ENCODE measurements at places on chromosomes 6 and 20.

- DNase-seq: no peak
Observed at GRCh38 chr6:113709936-113710509, 147.1 kb upstream of the MARCKS start.

- DNase-seq: no peak
Observed at GRCh38 chr6:169710009-169710408, 8.1 kb downstream of the C6orf120 start.

DNA sequence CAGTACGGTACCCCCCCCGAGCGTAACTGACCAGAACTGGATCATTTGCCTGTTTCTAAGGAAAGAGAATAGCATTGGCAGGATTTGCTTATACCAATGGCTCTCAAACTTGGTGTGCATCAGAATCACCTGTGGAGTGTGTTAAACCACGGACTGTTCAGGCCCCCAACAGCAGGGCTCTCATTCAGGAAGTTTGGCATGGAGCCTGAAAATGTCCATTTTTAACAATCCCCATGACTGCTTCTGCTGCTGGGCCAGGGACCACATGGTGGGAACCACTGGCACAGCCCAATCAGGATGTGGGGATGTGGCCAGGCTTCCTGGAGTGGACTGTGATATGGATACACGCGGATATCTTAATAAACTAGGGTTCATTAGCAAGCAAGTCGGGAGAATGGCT lies 53.9 kb downstream of the GTF2H5 start:
- no peak for DNase-seq

GRCh38 chr6:138036111-138036510 lies 71.1 kb downstream of the PERP start:
- DNase-seq: no peak

- DNase-seq: no peak
Observed at GRCh38 chr6:111105578-111105977, 18.3 kb downstream of the SLC16A10 start.

DNA sequence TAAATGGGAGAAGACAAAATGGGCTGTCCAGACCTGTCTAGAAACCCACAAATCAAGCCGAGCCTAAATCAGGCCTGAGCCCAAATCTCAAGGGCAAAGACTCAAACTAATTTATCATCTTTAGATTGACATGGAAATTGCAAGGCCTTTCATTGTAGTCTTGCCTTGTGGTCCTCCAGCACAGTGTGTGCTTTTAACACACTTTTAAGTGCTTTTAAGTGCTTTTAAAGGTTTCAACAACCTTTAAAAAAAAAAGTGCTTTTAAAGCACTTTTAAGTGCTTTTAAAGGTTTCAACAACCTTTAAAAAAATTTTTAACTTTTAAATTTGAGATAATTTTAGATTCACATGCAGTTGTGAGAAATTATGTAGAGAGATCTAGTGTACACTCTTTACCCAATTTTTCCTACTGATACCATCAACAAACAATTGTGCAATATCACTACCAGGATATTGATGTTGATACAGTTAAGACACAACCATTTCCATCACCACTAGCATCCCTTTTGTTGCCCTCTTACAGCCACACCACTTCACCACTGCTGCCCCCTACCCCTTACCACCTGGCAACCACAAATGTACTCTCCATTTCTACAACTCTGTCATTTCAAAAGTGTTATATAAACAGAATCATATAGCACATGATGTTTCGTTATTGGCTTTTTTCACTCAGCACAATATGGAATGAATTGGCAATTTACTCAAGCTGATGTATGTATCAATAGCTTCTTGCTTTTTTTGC lies 23.1 kb upstream of the DCBLD1 start:
- no peak for DNase-seq

DNA sequence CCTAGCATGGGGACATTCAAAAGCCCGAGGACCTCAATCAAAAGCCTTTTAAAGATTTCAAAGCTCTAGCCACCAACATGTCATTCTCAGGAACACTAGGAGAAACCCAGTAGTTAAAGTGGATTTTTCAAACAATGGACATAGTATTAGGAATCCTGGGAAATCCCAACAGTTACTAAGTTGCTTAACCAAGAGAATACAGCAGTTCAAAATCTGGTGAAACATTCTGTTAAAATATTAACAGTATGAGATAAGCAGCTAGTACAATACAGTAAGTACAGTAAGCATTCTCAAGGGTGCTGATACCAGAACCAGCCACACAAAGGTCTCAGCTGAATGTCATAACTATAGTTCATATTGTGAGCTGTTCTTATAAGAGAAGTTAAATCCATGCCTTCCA lies 68.6 kb downstream of the CDK19 start:
- DNase-seq: no peak

DNA sequence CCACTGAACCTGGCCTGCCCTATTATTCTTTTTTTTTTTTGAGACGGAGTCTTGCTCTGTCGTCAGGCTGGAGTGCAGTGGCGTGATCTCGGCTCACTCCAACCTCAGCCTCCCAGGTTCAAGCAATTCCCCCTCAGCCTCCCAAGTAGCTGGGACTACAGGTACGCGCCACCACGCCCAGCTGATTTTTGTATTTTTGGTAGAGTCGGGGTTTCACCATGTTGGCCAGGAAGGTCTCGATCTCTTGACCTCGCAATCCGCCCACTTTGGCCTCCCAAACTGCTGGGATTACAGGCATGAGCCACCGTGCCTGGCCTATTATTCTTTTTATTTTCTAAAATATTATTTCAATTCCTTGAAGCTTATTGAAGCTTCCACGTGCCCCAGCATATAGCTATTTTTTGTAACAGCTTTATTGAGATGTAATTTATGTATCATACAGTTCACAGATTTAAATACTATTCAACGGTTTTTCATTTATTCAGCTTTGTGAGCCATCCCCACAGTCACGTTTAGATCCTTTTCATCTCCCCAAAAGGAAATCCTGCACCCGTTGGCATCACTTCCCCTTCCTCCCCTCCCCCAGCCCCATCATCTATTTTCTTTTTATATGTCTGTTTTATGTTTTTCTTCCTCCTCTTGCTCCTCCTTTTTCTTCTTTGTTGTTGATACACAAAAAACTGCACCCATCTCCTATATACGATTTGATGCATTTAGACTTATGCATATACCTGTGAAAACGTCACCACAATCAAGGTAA lies 13.5 kb upstream of the MDFI start:
- DNase-seq: no peak

- no peak for DNase-seq
Observed at GRCh38 chr6:31186052-31186734, 15.7 kb upstream of the POU5F1 start.

- no peak for DNase-seq
Observed at GRCh38 chr6:56753811-56754210, 111.1 kb upstream of the DST start.

GRCh38 chr6:154306696-154307095 lies 49.9 kb downstream of the IPCEF1 start:
- no peak for DNase-seq

DNA sequence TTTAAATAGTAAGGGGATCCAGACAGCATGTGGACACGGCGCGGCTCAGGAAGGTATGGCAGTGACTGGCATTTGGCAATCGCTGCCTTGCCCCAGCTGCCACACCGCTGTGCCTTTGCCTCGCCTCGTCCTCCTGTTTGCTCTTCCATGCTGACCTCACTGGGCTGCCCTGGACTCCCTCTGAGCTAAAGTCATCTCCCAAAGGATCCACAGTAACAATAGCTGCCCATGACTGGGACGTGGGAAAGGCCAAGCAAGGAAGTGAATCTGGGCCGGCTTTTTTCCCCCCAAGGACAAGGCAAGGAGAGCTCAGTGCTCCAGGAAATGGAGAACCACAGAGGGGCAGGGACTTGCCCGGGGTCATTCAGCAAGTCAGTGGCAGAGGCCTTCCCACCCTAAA lies 48.1 kb downstream of the JPH2 start:
- DNase-seq: no peak

DNA sequence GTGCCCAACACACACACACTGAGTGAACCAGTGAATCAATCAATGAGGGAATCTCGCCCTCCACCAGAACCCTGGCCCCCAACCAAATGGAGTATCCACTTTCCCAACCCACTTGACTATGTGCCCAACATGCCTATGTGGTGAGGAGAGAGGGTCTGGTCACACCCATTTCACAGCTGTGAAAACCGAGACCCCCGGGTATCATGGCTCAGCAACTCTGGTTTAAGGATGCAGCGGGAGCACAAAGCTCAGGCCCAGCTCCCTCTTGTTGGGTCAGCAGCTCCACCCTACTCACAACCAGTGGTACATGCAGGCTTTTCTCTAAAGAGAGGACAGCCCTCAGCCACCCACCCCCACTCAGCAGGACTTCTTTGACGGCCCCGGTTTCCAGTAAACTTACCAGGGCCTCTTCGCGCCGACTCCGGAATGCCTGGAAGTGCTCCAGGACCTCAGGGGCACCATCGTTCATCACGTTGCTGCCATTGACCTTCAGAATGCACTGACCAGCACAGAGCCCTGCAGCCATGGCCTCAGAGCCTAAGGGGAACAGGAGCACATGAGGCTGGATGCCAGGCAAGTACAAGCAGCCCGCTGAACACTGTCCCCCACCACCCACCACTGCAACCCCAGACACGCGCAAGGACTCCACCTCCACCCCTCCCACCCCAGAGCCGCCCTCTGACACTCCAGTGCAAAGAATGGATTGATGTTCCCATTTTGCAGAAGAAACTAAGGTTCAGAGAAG lies 174.7 kb downstream of the PREX1 start:
- no peak for DNase-seq

- no peak for DNase-seq
Observed at GRCh38 chr20:19973961-19974629, 43.1 kb upstream of the NAA20 start.

GRCh38 chr6:37489697-37490336 lies 9.9 kb downstream of the CCDC167 start:
- no peak for DNase-seq

GRCh38 chr6:156634951-156635371 lies 142.2 kb upstream of the ARID1B start:
- DNase-seq: no peak

GRCh38 chr20:34268851-34269636 lies 27.8 kb downstream of the ASIP start:
- no peak for DNase-seq

GRCh38 chr20:59891581-59891980 lies 41.9 kb downstream of the SYCP2 start:
- no peak for DNase-seq

DNA sequence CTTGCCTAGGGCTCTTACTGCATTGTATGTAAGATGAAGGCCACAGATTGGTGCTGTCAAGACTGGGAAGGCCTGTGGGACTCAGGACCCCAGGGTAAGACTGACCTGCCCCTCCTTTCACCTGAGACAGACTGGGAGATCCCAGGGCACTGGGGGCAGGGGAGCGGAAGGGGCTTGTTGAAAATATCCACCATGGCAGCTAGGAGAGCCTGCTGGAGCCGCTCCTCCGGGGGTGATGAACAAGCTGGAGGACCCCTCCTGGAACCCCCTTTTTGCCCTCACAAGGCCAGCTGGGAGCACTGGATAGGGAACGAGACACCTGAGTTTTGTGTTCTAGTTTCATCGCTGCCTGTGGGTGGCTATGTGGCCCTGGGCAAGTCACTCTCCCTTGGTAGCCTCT lies 9.2 kb upstream of the SDCBP2 start:
- DNase-seq: no peak

GRCh38 chr6:158938811-158939254 lies 61.2 kb downstream of the RSPH3 start:
- DNase-seq: no peak

DNA sequence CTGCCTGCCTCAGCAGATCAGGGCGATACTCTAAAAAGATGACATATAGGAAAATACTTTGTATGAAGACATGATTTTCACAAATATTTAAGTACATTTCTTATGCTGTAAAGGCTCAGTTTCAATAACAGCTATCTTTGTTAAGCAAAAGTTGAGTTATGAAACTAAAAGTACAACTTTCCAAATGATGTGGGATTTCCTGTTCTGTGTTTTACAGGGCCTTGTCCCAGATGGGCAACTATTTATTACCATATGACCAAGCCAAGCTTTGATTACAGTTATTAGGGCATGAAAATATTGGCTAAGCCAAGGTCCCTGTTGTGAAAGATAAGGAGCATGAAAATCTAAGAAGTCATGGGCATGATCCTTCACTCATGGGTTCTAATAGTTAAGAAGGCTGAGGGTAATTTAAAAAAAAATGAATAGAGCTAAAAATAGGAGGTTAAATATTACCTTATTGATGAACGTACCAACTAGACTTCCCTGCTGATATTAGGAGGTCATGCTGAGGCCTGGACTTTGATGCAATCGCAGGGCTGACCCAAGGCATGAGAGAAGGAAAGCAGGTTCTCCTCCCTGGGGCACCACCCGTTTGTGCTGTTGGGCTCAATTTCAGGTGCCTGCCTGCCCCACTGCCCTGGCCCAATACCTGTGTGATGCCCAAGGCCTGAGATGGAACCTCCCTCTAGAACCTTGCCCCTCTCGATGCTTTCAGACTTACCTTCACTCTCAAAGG lies 294.4 kb upstream of the PRDM1 start:
- DNase-seq: no peak

DNA sequence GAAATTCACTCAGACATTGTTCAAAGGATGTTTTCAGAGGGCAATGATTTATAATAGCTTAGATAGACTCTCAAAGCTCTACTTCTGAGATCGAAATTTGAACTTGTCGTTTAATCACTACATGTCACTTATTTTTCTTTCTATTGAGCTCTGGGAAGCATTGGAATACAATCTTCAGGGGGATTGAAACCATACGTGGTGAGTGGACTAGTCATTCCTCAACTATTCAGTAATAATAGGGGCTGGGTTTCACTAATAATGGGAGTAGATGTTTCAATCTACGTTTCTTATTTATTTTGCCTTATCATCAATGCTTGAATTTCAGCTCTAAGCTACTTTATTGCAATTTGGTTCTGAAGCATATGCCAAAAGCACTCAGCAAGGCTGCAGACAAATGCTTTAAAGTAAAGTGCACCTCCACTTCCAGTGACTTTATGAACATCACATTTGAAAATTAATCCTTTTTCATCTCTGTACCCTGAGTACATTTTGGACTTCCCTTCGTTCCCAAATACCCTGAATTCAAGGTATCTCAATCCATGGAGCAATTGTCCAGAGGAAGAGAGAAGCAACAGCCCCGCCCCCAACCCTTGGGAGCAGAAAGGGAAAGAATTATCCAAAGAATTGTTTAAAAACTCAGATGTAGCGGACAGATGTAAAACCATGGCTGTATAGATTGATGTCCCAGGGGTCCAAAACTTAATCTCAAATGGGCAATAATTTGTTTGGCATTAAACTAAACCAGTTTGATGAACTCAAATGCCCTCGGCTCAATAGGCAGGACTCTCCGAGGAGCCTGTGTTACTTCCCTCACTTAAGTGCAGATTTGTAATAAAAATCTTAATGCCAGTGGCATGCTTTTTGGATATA lies 68.1 kb downstream of the HFE start:
- DNase-seq: no peak

- DNase-seq: no peak
Observed at GRCh38 chr6:11011787-11012234, 32.3 kb downstream of the ELOVL2 start.
